ENCODE measurements at places on chromosomes 2 and 18.

- ATAC-seq: no peak
Measured at GRCh38 chr18:27785815-27786471, 391.0 kb downstream of the CDH2 start.

DNA sequence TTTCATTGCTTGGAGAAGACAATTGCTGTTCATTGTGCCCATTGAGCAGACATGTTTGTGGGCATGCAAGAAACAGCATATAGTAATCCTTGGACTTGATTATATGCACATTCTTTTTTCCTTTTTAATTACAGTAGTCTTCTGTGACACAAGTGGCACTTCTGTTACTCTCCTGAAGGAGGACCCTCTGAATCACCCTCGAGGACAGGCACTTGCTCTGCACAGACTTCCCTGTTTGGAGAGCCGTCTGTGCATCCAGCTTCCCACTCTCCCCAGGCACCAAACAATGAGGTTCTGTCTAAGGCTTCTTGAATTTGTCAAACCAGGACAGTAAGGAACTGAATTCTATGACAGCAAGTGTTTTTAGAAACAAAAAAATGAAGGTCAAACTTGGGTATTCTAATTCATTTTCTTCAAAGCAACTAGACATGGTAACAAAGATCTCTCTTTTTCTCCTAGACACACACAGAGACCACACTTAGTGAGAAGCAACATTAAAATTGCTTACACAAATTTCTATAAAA lies 844.6 kb upstream of the ID2 start:
- ATAC-seq: no peak

DNA sequence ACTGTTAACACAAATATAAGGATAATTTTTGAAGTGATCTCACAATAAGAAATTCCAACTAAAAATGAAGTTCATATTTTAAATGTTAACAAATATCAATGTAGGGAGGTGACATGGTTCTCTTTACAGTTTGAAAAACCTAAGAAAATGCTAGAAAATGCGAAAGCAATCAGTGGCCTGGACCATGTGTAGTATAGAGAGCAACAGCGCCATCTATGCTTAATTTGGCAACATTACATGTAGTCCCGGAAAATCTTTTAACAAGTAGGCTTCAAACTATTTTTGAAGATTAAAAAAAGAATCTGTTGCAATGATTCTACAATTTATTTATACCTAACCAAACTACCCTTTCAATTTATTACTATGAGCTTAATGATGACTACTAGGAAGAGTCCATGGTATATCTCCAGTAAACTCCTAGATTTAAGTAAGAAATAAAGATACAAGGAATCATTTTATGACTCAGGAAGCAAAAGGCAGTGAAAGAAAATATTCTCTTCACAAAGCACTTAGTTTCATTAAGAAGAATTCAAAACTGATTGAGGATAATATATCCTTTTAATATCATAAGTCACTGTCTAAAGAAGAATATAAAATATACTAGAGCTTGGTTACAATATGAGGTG lies 33.3 kb downstream of the NDUFA10 start:
- peak; percentile 67 for ATAC-seq

DNA sequence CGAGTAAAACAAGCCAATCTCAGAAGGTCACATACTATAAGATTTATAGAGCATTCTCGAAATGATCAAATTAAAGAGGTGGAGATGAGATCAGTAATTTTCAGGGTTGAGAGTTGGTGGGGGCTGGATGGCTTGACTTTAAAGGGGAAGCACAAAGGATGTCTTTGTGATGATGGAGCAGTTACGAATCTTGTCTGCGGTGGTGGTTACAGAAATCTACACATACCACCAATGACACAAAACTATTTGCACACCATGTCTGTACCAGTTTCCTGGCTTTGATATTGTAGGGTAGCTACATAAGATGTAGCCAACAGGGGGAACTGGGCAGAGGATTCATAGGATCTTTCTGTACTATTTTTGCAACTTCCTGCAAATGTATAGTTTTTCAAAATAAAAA lies 190.6 kb upstream of the SMIM21 start:
- ATAC-seq: no peak

DNA sequence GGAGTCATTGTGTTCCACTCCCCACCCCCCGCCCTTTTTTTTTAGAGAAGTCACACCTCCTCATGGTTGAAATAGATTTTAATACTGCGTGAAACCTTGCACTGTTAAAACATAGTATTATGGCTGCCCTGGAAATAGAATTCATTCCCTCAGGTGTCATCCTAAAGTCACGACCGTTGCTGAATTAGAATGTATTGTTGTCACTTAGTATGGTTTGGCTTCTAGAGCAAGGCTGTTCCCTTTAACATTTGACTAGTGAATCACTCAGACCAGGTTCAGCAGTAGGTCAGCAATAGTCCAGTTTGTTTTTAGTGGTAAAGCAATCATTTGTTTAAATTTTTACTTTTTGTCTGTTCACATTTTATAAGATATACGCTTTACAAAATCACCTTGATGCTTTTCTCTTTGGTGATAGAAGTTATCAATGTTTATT lies 1.2 kb downstream of the BABAM2 start:
- ATAC-seq: no peak

DNA sequence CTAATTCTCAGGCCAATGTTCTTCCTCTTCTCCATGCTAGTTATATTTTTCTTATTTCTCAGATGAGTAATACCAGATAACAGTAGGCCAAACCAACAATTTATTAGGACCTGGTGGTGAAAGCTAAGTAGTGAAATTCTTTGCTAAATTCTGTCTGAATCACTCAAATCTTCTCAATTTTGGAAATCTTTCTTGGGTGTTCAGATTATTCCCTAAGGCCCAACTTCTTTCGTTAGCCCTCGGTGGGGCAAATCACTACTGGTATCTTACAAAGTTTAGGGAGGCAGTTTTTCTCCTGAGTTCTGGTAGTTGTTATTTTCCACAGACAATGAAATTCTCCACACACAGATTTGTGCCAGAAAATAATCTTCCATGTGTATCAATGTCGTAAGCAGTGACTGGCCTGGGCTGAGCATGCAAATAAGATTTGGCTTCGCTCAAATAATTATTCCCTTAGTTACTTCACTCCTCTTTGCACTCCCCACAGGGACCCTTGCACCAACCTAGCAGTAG lies 443.5 kb upstream of the SLC14A2 start:
- no peak for ATAC-seq

GRCh38 chr2:203960811-203961210 lies 24.2 kb downstream of the ICOS start:
- no peak for ATAC-seq

- no peak for ATAC-seq
Measured at GRCh38 chr2:205561441-205561840, 120.9 kb upstream of the NRP2 start.

DNA sequence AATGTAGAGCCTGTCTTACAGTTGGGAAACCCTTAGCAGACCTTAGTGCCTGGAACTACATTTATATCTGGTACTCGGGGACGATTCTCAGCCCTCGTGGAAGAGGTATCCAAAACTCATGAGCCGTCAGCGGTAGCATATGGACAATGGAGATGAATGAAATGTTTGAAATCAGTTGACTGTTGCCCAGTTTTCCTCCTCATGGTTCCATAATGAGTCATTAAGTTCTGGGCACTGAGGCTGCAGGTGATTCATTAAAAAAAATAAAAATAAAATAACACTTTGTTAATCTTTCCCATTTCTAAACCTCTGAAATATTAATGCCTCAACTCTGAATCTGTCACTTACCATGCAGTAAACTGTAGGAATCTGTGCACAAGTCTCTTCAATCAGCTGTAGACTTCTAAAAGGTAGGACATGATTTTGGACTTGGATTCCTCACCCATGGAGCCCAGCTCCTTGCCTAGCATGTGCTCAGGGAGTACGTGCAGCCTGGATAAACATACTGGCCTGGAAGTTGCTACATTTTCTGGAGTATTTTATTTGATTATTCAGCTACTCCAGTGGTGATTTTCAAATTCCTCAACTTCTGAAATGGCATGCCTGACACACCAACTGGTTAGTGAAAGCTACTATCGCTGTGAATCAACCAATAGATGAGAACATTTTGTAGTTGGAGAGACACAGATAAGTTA lies 979.2 kb downstream of the CNTNAP5 start:
- no peak for ATAC-seq

- ATAC-seq: no peak
Measured at GRCh38 chr2:55902971-55903370, 20.6 kb downstream of the EFEMP1 start.

DNA sequence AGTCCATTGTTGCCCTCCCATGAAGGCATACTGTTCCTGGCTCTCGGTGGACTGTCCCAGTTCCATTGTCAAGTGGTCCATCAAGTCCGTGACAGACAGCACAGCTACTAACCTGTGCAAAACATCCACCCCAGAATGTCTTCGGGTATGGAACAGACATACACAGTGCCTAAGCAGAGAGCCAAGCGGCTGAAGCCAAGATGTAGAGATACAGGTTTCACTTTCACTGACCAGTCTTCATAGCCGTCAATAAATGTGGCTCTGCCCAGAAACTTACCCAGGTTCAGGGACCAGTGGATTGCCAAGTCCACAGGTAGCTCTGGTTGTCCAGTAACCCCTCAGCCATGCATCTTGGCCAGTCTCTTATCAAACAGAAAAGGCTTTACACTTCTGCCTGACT lies 10.7 kb upstream of the PAPOLG start:
- no peak for ATAC-seq

DNA sequence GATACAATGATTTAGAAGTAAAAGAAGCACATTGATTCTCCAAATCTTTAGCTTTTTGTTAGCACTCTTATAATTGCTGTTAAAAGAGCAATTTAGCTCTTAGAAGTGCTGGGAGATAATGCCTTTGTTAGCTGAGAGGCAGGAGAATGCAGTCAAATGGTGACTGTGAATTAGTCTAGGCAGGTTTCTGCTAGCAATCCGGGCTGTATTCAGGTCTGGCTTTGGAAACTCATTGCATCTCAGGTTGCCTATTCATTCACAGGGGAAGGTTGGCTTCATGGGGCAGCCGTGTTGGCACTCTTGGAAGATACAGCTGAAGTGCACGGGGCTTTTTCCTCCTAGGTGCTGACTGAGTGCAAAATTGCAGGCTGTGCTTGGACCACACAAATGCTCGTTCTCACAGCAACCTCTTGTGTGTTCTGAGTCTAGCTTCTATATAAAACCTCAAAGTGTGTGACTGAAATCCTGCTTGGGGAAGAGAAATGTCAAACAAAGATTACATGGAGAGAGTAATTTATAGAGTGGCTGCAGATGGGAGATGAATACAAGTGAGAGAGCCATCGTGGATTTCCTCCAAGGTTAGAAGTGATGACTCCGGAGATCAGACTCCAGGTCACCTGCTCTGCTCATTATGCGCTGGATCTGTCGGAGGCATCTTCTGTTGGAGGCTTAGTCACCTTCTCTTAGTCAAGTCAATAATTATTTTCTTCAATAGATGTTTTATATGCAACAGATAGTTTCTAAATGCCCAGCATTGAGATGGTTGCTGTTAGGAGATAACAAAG lies 167.8 kb downstream of the PMAIP1 start:
- no peak for ATAC-seq

GRCh38 chr2:109513749-109514588 lies 99.8 kb downstream of the SEPTIN10 start:
- ATAC-seq: peak; percentile 50

DNA sequence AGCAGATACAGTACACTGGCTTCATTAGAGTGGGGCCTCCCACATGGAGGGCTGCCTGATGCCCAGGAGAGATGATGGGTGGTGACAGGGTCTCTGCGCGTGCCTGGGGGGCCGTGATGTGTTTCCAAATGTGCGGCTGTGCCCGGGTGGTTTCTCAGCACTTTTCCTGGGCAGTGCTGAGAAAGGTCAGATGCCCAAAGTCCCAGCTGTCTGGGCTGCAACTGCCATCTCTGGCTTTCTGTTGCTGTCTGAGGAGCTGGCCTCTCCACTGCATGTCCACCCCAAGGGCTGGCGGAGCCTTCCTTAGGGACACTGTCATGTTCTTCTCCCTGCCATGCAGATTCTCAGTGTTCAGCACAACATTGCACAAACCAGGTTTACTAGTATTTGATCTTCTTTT lies 62.7 kb upstream of the NFATC1 start:
- no peak for ATAC-seq

DNA sequence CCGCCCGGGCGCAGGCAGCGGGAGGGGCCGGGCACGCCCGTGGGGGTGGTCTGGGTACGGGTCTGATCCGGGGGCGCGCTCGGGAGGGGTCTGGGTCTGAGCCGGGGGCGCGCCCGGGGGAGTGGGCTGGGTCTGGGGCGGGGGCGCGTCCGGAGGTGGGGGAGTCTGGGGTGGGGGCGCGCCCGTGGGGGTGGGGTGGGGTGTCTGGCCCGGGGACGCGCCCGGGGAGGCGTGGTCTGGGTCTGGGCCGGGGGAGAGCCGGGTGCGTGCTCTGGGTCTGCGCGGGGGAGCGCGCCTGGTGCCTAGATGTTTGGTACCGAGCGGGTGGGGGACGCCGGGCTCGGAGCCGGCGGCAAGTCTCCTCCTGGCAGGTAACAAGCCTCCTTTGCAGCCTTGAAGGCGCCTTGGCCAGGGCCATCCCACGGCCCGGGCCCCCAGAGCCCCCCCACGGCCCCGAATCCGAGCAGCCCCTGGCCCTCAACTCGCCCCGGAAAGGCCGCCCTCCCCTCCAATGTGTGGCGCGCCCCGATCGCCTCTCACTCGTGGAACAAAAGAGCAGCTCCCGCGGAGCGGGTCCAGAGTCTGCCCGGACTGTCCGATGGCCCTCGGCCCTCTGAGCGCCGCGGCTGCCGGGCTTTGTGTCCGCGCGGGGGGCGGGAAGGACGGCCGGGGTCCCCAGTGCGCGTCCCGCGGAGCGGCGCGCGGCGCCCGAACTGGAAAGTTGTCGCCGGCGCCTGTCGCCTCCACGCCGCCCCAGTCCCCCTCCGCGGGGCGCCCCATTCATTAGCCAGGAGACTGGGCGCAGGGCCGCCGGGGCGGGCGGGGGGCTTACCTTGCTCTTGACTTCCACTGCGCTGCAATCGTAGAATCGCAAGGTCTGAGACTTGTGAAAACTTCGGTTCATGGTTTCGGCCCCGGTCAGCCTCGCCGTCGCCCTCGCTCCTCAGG lies 595 bp downstream of the PARD6G start:
- peak; percentile 60 for ATAC-seq

- no peak for ATAC-seq
Measured at GRCh38 chr2:46818141-46818621, 97.4 kb downstream of the MCFD2 start.

GRCh38 chr18:58908006-58908405 lies 43.3 kb downstream of the ZNF532 start:
- ATAC-seq: no peak

- ATAC-seq: no peak
Measured at GRCh38 chr2:191189112-191189635, 38.4 kb upstream of the STAT4 start.

- peak; percentile 13 for ATAC-seq
Measured at GRCh38 chr2:128520791-128521190, 202.1 kb upstream of the HS6ST1 start.

DNA sequence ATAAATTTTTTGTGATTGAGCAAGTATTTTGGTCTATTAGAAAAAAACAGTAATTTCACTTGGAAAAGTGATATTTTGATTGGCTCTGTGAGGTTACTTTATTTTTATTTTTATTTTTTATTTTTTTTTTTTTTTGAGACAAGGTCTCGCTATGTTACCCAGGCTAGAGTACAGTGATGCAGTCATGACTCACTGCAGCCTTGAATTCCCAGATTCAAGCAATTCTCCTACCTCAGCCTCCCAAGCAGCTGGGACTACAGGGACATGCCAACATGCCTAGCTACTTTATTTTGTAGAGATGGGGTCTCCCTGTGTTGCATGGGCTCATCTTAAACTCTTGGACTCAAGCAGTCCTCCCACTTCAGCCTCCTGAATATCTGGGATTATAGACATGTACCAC lies 60.9 kb upstream of the MGAT5 start:
- ATAC-seq: no peak
